ENCODE measurements at places on chromosomes 6 and 20.

- DNase-seq: no peak
These were observed 27.1 kb downstream of the COL20A1 start for GRCh38 chr20:63320041-63320511.

DNA sequence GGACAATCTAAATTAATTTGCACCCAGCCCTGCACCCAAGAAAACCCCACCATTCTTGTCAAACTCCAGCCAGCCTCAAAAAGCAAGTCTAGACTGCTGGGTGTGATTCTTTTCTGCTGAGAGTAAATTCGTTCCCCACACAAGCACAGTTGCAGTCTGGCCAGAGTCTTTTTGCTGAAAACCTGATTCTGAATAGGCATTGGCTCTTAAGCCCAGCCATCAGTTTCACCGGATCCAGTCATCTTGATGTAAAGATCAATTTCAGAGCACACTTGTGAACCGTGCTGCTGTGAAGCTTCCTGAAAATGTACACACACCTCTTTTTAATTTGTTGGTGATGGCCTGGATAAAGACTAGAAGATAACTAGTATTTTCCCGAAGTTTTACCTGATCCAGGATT is 159.4 kb upstream of the GGTLC1 start:
- DNase-seq: no peak

- DNase-seq: no peak
These were observed 22.9 kb upstream of the SPO11 start for GRCh38 chr20:57306747-57307146.

DNA sequence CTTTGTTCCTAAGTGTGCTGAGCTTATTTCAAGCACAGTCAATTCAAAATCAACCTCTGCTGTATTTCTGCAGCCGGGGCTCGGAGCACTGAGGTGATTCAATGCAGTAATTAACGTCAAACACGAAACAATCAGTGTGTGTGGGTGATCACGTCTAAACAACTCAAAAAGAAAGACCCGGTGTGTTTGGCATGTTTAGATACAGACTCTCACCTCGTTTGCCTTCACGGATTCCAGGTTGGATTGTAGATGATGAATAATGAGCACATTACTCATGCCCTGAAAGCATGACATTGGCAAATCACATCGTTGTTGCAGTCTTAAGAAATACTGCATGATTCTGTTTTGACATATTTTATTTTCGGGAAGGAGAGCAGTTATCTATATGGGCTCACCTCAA is 231.0 kb downstream of the QKI start:
- no peak for DNase-seq

- no peak for DNase-seq
These were observed 3.7 kb upstream of the FKBPL start for GRCh38 chr6:32133786-32134185.

- DNase-seq: no peak
These were observed 41.8 kb upstream of the NT5E start for GRCh38 chr6:85408039-85408438.

DNA sequence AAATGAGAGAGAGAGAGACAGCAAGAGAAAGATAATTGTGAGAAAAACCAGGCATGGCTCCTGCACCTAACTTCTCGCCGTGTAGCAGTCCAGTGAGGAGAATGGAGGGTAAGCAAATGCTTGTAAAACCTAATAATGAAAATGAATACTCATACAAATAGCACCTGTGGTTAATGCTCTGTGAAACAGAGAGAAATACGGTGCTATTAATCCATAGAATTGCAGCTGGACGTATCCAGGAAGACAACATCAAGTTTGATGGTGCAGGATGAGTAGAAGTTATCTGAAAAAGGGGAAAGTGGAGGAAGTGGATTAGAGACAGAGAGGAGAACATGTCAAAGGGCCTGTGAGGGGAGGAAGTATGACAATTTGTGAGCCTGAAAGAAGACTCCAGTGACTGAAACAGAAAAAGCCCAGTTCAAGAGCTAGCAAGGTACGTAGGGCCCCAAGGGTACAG is 89.4 kb upstream of the PAK5 start:
- no peak for DNase-seq
